ENCODE measurements at places on chromosomes 7 and 10. TPM values are rescaled to one million over a fixed set of nuclear protein-coding genes. Genes with fewer than 3 reads are reported as not detected.

Gene GBX1
- total RNA-seq: not detected

Gene NAT16
- total RNA-seq: not detected

Gene SH2D4B
- total RNA-seq: 0.09 TPM

Gene KIAA1549
- total RNA-seq: 1.9 TPM

Gene SLC25A28
- 18.8 TPM for total RNA-seq

Gene IGF2BP3
- 16.5 TPM for total RNA-seq

Gene LBX1
- not detected for total RNA-seq

Gene STEAP2
- 3.4 TPM for total RNA-seq

Gene WNT16
- 0.05 TPM for total RNA-seq

Gene C10orf62
- total RNA-seq: not detected

DNA sequence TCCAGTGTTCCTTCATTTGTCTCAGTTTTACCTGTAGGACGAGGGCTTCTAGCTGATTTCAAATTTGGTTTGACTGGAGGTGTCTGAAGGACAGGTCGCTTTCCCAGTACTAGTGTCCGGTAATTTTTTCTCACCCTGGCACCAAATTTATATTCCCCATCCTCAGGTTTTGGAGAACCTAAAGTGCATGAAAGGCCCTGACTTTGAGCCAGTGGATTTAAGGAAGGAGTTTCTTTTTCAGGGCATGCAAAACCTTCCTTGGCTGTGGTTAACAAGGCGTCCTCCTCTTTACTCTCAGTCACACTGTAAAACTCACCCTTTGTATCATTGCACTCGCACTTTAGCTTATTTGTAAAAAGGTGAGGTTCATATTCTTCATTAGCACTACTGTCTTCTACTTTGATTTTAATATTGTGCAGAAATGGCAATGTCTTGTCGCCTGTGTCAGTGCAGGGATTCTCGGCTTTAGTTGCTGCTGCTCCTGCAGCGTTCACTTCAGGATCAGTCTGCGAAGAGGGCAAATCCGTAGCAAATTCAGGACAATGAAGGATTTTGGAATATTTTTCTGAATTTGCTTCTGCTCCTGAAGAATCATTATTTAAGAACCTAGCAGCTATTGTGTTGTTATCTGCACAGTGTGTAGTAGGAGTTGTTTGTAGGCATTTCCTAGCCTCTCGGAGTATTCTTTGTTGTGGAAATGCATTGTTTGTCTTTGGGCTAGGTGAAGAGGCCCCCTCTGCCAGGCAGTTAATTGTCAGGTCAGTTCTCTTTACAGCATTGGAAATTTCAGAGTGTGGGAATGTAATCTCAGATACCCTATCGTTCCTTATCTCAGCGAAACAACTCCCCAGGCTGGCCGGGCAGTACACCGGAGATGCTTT lies 9.9 kb downstream of the SKIDA1 start:
- peak; percentile 49 for DNase-seq

GRCh38 chr10:86179153-86179524 lies 187.5 kb downstream of the GRID1 start:
- no peak for DNase-seq

DNA sequence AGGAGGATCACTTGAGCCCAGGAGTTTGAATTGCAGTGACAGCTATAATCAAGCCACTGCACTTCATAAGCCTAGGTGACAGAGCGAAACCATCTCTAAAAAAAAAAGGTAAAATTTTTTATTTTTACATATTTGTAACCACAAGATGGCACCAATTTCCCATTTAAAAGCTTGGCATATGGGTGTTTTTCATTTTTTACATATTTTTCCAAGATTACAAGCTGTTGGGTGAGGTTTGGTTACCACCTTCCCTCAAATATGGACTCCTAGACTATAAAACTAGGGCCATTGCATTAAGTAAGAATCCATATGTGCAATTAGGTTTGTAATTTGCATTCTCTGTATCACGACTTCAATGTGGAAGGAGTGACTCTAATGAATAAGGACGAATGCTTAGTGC lies 129.3 kb upstream of the ACBD5 start:
- DNase-seq: no peak

- DNase-seq: no peak
Measured at GRCh38 chr7:9603291-9603690, 1169.9 kb downstream of the NXPH1 start.

GRCh38 chr10:15474671-15475070 lies 103.6 kb upstream of the FAM171A1 start:
- no peak for DNase-seq

- no peak for DNase-seq
Measured at GRCh38 chr7:135147899-135148721, at the start of gene TMEM140. TSS of gene TMEM140 (plus strand) at chr7:135148072. CDS start at chr7:135164442, 16,370 bp downstream.

GRCh38 chr7:122550545-122550944 lies 148.4 kb downstream of the RNF133 start:
- no peak for DNase-seq

GRCh38 chr10:30187010-30187409 lies 127.6 kb upstream of the JCAD start:
- no peak for DNase-seq

- no peak for DNase-seq
Measured at GRCh38 chr7:134695321-134695860, 48.7 kb downstream of the BPGM start.

DNA sequence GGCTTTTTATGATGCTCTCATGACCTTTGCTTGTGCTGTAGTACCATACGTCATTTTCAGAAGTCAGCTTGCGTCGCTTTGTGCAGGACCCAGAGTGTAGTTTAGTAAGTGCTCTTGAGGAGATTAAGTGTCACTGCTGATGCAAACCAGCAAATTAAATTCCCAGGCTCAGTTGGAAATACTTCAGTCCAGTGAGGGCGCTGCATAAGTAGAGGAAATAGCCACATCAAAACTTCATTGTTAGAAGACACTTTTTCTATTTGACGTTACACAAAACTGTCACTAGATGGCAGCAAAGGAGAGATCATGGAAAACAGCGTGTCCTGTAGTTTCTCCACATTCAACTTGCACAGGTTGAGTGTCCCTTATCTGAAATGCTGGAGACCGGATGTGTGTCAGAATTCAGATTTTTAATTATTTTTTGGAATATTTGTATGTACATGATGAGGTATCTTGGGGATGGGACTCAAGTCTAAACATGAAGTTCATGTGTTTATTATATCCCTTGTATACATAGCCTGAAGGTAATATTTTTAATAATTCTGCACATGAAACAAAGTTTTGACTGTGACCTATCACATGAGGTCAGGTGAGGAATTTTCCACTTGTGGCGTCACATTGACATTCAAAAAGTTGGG lies 7.9 kb downstream of the ZNF22 start:
- DNase-seq: peak; percentile 60

GRCh38 chr7:133572843-133573242 lies 320.0 kb downstream of the EXOC4 start:
- DNase-seq: no peak

GRCh38 chr7:23135755-23136154 lies 30.2 kb downstream of the KLHL7 start:
- DNase-seq: no peak

- no peak for DNase-seq
Measured at GRCh38 chr10:52956861-52957260, 184.3 kb upstream of the MBL2 start.

GRCh38 chr10:34574353-34574934 lies 240.7 kb downstream of the PARD3 start:
- no peak for DNase-seq

DNA sequence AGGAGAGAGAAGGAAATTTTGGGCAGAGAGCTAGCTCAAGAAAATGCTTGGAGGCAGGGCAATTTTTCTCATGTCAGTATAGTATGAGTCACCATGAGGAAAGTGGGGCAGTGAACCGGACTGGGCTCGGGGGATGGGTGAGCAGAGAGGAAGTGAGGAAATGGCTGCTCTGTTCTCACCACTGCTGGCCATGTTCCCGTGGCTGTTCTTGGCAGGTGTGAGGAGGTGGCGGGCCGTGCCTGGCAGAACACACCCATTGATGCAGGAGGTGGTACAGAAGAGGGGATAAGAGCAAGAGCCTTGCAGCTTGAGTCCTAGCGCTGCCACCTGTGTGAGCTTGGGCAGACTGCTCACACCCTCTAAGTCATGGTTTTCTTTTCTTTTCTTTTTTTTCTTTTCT lies 304.4 kb upstream of the LYZL1 start:
- peak; percentile 2 for DNase-seq

- no peak for DNase-seq
Measured at GRCh38 chr10:133124357-133125211, 35.4 kb upstream of the KNDC1 start.

- no peak for DNase-seq
Measured at GRCh38 chr10:117609796-117610170, 67.2 kb downstream of the EMX2 start.

DNA sequence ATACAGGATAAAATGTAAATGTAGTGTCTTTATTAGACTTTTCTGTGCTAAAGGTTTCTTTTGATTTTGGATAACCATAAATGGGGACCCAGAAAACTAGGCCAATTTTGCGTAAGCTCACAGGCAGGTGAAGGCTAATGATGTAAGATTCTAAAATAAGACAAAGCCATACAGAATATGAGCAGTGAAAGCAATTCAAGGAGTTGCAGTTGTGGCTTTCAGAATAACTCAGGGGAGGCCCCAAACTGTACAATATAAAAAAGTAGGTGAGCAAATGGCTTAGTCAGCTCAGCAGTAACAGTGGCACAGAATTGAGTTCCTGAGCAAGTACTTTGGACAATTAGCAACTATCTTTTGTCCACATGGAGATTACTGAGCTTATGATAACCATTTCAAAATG lies 81.7 kb upstream of the NRP1 start:
- DNase-seq: no peak

DNA sequence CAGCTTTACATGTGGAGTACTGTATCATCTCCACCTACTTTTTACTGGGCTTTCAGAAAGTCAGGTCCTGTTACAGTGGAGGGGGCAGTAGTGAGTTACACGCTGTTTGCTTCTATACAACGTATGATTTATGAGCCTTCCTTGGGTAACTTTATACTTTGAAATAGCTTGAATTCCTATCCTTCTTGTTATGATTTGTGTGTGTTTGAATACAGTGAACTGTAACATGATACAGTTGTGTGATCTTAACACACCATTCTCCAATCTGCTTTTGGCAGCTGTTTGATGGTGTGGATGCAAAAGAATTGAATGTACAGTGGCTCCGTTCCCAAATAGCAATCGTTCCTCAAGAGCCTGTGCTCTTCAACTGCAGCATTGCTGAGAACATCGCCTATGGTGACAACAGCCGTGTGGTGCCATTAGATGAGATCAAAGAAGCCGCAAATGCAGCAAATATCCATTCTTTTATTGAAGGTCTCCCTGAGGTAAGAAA lies 41.7 kb downstream of the SP8 start:
- DNase-seq: no peak

- DNase-seq: no peak
Measured at GRCh38 chr10:80517416-80518142, 20.1 kb upstream of the SH2D4B start.

DNA sequence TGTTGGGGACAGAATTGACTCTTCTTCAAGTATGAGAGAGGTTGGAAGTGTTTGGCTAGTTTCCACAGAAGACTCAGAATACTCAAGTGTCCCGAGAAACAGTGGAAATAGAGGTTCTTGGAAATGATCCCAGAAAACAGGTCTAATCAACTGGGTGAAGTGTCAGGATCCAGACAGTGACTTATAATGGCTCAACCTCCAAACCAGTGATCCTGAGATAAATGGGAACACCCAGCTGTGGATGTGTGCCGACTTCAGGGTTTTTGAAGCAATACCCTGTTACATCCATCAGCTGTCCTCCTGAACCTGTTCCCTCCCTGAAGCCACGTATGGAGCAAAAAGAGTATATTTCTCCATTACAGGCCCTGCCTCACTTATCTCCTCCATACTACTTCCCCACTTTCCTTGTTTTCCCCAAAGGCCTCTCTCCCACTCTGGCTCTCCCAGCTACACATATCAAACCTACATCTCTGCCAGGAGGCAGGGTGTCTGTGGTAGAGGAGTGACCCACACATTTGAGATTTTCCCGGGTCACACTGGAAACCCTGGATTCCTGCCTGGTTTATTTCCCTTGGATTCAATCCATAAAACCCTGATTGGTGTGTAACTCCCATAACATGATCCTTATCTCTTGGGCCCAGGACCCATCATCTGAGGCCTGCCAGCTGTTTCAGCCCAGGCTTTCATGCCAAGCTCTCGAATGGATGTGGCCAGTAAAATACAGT lies 17.6 kb upstream of the ELOVL3 start:
- DNase-seq: no peak

- no peak for DNase-seq
Measured at GRCh38 chr10:102599565-102600327, 44.5 kb upstream of the TRIM8 start.

- DNase-seq: no peak
Measured at GRCh38 chr7:116552602-116553001, 27.8 kb downstream of the CAV1 start.

- DNase-seq: no peak
Measured at GRCh38 chr10:87675396-87676376, 16.0 kb downstream of the PAPSS2 start.

DNA sequence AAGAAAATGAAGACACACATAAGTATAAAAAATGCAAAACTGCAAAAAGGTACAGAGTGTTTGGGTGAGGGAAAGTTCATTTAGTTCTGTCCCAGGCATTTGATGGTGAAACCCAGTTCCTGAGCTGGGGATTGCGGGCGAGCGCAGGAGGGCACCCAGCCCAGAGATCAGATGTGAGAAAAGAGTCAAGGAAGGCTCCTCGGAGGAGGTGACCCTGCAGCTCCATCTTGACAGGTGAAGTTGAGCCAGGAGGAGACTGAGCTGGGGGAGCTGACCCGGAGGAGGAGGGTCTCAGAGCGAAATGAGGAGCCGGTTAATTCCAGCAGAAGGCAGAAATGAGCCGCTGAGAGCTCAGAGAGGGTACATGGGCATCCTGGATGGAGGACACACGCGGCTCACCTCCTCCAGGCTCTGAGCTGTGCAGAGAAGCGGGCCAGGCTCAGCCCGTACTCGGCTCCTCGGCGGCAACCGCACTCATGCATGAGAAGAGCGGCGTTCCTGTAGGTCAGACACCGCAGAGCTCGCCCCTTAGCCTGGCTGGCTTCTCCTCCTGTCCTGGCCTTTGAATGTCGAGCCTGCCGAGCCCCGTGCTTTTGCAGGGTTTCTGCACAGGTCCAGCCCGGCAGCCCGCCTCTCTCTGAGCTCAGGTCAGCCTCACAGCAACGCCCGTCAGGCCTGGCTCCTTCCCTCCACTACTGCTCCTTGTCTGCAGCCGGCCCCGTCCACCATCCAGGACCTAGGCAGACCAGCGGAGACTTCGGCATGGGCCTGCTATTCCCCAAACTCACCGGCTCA lies 9.5 kb upstream of the RAMP3 start:
- DNase-seq: no peak

DNA sequence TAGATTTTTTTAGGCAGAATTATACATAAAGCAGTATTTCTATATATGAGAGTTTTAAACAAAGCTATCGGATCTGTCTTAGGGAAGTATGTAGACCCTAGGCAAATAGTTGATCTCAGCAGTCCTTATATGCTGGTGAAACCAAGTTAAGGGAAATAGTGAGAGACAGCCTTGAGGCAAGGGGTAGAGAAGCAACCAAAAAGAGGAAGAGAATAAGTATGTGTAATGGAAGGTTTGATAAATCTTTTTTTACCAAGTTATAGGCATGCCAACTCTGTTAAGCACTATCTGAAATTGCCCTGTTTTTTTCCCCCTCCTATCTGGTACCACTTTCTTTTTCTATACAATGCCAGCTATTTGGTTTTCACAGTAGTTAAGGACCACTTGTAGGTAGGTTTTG lies 19.9 kb downstream of the SPAG6 start:
- DNase-seq: no peak

GRCh38 chr7:18407385-18407784 lies 88.2 kb upstream of the HDAC9 start:
- DNase-seq: no peak

Measured in thymus (tissue), 14 donors.